ENCODE measurements at places on chromosomes 7 and 10.

DNA sequence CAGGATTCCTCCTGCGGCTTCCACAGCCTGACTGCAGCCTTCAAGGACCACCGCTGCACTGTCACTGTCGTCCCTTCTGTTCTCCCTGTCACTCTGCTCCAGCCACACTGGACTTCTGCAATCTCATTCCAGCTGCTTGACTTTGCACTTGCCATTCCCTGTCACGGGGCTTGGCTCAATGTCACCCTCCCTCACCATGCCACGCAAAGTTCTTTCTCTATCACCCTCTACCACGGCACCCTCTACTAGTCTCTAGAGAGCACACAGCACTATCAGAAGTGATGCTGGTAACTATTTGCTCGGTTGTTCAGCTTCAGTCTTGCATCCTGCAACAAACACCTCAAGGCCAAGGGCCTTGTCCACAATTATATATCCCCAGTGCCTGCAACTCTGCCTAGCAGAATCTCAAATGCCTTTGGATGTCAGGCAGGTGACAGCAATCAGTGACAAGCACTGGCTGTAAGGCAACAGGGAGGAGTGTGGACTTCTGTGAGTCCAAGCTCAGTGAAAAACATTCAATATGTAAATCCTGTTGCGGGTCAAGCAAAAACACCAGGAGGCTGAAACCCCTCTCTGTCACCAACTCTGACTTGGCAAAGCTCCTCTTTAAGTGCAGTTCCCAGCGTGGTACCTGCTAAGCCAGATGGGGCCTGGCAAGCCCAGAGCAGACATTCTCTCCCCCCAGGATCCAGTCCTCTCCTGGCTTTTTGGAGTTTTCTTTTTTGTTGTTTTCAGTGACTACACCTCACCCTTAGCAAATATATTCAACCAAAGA lies 259.9 kb downstream of the FGFR2 start:
- no peak for DNase-seq

- DNase-seq: peak; percentile 96
These were observed at the start of gene TMEM184A for GRCh38 chr7:1555813-1556543. TMEM184A (minus strand) TSS chr7:1556205; CDS start chr7:1555484, 721 bp downstream.

DNA sequence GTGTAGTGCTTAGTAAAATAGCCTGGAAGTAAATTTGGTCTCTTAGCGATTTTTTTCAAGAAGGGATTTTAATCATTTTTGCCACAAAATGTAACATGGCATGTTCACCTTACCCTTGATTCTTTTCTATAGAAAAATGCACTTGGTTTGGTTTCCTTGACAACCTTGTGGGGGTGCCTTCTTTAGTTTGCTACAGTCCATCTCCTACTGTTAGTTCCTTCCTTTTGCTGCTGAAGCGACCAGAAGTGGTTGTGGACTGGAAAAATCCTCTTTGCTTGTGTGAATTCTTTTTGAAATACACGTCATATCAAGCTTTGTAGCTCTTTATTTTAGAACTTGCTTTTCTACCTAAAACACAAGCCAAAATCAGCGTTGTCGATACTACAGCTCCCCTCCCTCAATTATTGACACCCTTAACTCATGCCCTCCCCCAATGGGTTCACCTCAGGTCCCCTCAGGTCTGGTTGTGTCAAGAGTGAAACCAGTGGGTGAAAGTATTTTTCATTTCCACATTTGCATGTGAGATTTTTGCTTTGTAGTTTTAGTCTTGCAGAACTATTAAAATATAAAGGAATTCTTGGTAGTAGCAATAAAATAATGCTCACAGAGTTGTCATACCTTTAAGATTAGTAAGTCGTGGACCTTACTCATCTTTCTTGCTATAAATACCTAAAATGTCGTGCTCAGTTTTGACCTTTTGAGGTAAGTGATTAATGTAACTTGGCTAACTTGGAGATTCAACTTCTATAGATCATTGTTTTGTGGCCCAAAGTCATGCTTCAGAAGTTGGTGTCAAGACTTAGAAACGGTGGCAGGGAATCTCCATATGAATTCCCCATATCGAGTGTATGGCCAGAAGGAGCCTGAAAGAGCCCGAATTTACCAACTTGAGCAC lies 1.5 kb downstream of the ACTR3B start:
- DNase-seq: no peak

- DNase-seq: peak; percentile 49
These were observed 33.7 kb upstream of the PTF1A start for GRCh38 chr10:23158370-23158769.

DNA sequence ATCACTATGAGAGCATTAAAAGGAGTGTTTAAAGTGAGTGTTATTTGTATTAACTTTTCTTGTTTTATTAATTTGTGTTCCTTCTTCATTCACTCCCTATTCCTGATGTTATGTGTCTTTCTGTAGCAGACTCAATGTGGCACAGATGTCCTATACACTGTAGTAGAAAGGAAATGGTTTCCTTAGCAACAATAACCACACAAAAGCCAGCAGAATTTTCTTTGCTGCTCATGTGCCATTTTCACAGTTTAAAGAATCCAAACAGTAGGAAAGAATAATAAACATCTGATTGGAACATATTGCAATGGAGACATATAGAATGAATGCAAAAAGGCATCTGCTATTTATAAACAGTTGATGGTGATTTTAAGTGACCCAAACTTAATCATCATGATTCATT lies 763.6 kb downstream of the PHTF2 start:
- DNase-seq: no peak

- DNase-seq: peak; percentile 45
These were observed 12.3 kb upstream of the MYPN start for GRCh38 chr10:68096913-68097516.

DNA sequence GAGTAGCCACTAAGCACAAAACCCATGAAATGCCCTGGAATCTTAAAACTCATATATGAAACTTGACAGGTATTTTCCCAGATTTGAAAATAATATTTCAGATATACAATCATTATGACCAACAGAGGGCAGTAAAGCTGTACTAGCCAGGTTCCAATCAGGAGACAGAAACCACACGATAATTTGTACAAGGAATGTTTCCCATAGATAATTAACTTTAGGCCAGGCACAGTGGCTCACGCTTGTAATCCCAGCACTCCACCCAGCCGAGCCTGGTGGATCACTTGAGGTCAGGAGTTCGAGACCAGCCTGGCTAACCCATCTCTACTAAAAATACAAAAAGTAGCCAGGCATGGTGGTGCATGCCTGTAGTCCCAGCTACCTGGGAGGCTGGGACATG lies 31.0 kb upstream of the NUB1 start:
- no peak for DNase-seq

- DNase-seq: peak; percentile 29
These were observed 245.9 kb downstream of the FGFR2 start for GRCh38 chr10:121352231-121352855.

DNA sequence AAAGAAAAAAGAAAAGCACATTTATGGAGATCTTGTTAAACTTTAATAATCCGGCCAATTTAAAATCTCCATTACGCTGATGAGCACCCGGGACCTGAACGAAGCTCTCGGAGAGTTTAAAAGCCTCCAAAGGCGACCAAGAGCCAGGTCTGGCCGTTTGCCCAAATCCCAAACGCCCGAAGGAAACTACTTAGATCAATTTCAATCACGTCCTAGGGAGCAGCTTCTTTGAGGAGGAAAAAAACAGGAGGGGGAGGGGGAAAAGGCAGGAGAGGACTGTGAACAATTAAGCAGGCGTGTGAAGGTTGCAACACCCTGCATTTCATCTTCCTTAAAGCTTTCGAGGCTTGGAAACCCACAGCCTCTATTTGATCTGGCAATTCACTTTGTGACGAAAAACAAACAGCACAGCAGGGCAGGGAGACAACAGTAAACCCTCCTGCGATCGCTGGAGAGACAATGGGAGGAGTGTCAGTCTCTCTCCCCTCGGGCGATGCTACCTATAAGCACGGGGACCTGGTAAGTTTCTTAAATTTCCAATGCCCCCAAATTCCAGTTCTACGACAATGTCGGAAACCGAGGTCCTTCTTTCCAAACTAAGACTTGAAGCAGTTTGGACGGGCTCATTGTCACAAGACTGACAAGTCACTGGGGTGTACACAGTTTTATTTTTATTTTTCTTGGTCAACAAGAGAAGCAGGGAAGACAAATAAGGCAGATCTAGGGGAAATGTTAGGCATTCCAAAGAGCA lies 1.2 kb downstream of the KLF6 start:
- peak; percentile 61 for DNase-seq

DNA sequence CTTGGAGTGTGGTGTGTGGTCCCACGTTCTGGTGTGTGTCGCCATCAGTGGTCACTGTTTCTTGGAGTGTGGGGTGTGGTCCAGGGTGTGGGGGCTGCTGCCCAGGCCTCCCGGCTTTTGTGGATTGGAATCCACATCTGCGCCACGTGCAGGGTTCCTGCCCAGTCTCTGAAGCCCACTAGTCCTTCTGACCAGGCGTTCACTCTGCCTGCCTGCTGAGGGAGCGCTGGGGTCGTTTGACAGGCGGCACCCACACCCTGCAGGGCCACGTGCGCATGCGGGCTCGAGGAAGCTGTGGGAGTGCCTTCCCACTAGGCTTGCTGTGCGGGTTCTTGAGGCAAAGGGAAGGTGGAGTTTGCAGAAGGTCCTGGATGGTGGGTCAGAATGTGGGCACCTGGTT lies 51.4 kb downstream of the INPP5A start:
- no peak for DNase-seq

- DNase-seq: no peak
These were observed 3.9 kb upstream of the SGPL1 start for GRCh38 chr10:70811881-70812280.

DNA sequence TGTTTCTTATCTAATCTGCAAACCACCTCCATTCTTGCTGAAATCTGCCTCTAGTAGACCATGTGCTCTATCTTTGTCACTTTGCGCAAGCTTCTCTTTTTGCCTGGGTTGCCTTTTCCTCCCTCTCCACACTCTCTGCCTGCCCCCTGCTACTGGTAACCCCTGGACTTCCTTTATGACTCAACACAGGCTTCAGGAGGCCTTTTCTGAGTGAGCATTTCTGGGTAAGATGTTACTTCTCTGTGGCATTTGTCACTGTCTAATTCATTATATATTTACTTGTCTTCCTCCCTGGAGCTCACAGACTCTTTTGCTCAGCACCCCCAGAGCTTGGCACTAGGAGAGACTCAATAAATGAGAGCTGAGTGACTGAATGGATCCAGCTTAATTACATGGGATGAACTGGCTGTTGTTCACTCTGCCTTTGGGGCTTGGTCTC lies 8.4 kb downstream of the GOLGA7B start:
- peak; percentile 29 for DNase-seq

GRCh38 chr10:128011059-128011979 lies 104.4 kb downstream of the PTPRE start:
- peak; percentile 87 for DNase-seq

DNA sequence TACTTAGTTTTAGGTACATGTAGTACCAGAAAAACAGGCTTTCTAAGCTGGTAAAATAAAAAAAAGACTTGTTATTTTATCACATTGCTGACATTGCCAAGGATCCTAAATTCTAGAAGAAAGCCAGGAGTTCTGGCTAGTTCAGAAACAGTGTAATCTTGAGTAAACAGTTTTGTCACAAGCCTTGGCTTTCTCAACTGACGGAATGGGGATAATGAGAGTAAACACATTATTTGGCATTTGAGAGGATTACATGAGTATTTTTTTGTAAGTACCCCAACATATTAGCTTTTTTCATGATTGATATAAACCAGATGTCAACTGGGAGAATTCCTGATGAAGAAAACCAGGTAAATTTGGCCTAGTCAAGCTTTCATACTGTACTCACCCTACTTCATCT lies 269.8 kb downstream of the SORCS1 start:
- DNase-seq: no peak

GRCh38 chr7:45718464-45719330 lies 144.5 kb downstream of the ADCY1 start:
- DNase-seq: no peak

DNA sequence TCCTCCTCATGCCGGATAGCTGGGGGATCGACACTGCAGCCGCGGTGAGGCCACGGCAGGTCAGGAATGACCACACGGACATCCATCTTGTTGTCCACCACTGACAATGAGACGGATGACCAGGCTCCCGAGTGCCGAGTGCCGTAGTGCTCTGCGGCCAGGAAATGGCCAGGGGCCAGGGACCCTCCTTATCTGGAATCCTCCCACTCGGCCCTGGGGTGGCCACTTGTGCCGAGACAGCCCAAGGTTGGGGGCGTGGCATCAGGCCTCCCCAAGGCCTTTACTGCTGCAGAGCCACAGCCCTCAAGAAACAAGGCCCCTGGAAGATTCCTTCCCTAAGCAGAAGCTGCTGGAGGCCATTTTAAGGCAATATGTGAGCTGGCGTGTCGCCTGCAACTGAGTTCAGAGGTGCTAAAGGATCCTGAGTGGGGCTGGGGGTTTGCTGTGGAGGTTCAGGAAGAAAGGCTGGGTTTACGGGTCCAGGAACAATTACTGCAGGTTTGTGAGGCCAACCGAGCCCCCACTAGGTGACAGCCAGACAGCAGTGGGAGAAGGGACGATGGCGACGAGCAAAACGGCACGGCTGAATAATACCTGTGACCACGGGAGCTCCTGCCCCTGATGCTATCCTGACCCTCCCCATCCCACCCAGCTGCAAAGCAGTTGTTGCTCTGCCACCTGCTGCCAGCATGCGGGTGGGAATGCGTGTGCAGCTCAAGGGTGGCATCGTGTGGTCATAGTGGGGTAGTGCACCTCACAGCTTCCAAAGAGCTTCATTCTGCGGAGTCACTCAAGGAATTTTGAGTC lies 31.6 kb upstream of the LEP start:
- DNase-seq: peak; percentile 72

- no peak for DNase-seq
These were observed 164.9 kb upstream of the RNF32 start for GRCh38 chr7:156475666-156476065.

GRCh38 chr10:35391954-35392262 lies 55.6 kb downstream of the CCNY start:
- no peak for DNase-seq

GRCh38 chr7:101678658-101679057 lies 49.6 kb upstream of the MYL10 start:
- DNase-seq: no peak
